ENCODE measurements at places on chromosomes 1 and 21.

DNA sequence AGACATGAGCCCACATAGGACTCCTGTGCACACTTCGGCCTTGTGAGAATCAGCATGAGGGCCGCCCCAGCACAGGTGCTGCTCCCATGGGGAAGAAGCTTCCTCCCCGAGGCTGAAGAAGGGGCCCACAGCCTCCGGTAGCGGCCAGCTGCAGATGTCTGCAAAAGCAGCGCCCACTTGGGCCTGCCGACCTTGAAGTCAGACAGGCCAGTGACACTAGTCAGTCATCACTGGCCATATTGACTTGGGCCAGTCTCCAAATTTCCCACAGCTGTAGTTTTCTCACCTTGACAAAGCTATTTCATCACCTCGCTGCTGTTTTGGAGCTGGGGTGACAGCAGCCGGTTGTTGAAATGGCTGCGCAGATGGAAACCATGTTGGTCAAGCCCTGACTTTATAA, 83.0 kb downstream of the RIPK4 start:
- H3K27me3 ChIP-seq, result peaks cover 87% of the 10 kb centered on the region
- no peaks in the 10 kb centered on the region for H3K36me3 ChIP-seq
- H3K4me1 ChIP-seq, result no peaks in the 10 kb centered on the region
- H3K27ac ChIP-seq, result no peak overlapping the region

- DNase-seq, result no peak
- H3K4me1 ChIP-seq, result no peaks in the 10 kb centered on the region
- no peak overlapping the region for H3K4me3 ChIP-seq
- H3K27ac ChIP-seq, result no peak overlapping the region
- H3K27me3 ChIP-seq, result no peaks in the 10 kb centered on the region
Measured at GRCh38 chr1:216075339-216075738, 347.9 kb downstream of the USH2A start.

- H3K4me1 ChIP-seq, result no peaks in the 10 kb centered on the region
- DNase-seq, result no peak
- no peak overlapping the region for H3K4me3 ChIP-seq
- no peak overlapping the region for H3K27ac ChIP-seq
- H3K36me3 ChIP-seq, result no peaks in the 10 kb centered on the region
Measured at GRCh38 chr1:82330330-82330729, 529.6 kb downstream of the ADGRL2 start.

- no peak for DNase-seq
- no peaks in the 10 kb centered on the region for H3K36me3 ChIP-seq
- H3K27ac ChIP-seq, result peak overlapping the region; percentile 20
- peaks cover 8% of the 10 kb centered on the region for H3K27me3 ChIP-seq
Measured at GRCh38 chr1:39154553-39155421, 49.7 kb upstream of the MACF1 start.

DNA sequence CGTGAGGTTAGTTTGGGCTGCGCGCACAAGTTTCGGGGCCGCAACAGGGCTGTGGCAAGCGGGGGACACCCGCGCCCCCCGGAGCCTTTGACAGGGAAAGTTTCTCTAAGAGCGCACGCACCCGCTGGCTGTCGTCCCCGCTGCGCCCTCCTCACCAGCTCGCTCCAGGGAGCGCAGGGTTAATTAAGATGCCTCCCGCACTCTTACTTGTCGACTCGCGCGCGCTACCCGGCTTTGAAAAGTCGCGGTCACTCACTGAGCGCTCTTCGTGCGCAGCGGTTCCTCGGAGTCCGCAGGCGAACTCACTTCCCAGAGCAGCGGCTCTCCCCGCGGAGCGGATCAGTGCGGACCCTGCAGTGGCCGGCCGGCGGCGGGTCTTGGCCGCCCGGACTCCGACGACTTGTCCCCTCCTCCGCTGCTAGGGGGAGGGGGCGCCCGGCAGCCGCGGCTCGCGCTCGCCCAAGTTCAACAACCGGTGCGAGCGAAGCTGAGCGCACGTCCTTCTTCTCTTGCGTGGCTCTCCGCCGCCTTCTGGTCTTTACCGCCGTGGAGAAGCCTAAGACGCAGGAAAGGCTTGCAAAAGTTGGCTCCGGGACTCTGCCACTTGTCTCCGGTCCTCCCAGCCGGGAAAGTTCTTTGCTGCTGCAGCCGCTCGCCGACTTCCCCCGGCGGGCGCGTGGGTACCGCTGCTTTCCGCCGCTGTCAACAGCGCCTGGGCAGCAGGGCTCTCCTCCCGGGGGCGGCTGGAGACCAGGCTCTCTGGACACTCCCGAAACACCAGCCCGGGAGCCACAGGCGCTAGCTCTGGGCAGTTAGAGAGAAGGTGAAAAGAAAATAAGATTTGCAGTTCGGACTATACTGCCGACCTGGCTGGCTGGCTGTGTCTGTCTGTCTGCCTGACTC, 506 bp downstream of the JUN start:
- H3K27ac ChIP-seq, result peak overlapping the region; percentile 100
- peaks cover 74% of the 10 kb centered on the region for H3K36me3 ChIP-seq
- H3K4me3 ChIP-seq, result peak overlapping the region; percentile 91
- H3K4me1 ChIP-seq, result peaks cover 28% of the 10 kb centered on the region

- no peak overlapping the region for H3K4me3 ChIP-seq
- no peak for DNase-seq
- no peak overlapping the region for H3K27ac ChIP-seq
- H3K27me3 ChIP-seq, result no peaks in the 10 kb centered on the region
Measured at GRCh38 chr21:17491716-17492414, 21.0 kb upstream of the CXADR start.

DNA sequence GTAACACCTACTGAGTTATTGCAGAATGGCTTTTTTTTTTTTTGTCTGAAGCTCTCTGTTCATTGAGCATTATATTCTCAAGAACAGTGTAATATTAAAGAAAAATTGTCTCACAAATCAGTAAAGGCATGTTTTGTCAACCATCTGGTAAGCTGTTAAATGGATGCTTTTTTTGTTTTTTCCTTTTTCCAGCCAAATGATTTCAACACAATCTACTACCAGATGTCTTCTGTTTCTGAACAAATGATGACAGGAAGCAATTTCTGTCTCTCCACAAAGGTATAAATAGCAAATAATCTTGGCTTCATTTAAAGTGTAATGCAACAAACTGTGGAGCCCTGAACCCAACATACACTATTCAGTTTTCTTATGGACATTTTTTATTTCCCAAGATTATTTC, 78.6 kb upstream of the RGS2 start:
- no peaks in the 10 kb centered on the region for H3K4me1 ChIP-seq
- no peak for DNase-seq
- H3K36me3 ChIP-seq, result no peaks in the 10 kb centered on the region
- H3K4me3 ChIP-seq, result no peak overlapping the region
- no peak overlapping the region for H3K27ac ChIP-seq

- H3K27me3 ChIP-seq, result no peaks in the 10 kb centered on the region
- H3K27ac ChIP-seq, result no peak overlapping the region
- no peaks in the 10 kb centered on the region for H3K4me1 ChIP-seq
- DNase-seq, result no peak
Measured at GRCh38 chr1:196461521-196461920, 146.7 kb downstream of the KCNT2 start.

All from effector memory CD8-positive, alpha-beta T cell (primary cell).